ENCODE measurements at places on chromosomes 16 and 17.

- no peak for DNase-seq
Observed at GRCh38 chr17:18280766-18281371, 20.4 kb downstream of the MIEF2 start.

DNA sequence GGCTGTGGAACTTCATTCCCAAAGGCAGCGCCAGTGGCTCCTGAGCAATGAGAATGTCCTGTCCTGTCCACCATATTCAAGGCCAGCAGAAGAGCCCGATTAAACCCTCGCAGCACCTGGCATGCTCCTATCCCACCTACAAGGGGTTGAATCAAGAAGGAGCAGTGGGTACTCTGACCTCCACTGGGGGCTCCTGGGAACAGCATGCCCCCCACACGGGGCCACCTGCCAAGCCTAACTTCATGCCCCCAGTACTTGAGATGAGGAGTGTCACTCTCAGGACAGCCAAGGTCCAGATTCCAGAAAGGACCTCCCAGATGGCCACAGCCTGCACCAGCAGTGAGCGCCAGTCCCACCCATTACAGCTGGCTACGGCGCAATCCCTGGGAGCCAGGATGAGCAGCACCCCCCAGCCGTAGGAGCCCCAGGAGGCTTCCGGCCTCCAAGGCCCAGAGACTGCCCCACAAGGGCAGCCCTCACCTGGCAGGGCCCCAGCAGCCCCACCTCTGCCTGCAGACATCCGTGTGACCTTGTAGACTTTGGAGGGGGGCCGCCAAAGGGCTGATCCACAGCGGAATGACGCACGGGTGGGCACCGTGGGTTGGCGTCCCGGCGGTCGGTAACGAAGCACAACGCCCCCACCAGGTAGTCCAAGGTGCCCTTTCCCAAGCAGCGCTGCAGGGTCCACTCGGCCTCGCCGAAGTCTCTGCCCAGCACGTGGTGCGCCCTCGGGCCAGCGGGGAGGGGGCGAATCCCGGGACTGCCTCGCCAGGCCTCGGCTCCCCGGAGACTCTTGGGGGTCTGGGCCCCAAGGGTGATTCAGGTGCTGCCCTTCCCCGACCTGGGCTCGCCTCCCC, 1.0 kb upstream of the MPDU1 start:
- no peak for DNase-seq

DNA sequence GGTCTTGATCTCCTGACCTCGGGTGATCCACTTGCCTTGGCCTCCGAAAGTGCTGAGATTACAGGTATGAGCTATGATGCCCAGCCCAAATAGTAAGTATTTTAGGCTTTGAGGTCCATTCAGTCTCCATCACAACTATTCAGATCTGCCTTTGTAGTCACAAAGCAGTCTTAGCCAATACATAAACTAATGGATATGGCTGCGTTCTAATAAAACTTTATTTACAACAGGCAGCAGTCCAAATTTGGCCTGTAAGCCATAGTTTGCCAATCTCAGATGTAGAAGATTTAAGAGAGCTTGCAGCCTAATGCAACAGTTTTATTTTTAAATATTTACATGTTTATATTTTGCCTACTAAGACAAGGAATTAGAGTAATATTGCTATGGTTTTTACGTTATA, 111.7 kb downstream of the YPEL2 start:
- DNase-seq, result no peak

DNA sequence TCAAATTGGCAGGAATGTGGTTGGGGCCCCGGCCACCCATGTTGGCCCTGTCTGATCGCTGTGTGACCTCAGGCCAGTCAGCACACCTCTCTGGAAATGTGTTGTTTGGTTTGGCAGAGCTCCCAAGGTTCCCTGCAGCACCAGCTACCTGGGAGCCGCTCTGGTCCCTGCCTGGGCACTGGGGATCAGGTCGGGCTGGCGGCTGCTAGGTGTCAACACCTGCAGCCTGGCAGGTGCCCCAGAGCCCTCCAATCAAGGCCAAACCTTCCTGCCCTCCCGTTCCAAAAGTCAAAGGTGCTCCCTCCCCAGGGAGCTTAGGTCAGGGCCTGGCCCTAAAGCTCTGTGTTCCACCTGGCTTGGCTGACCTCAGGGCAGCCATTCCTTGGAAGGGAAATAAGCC, 55.9 kb downstream of the ZDHHC7 start:
- no peak for DNase-seq

DNA sequence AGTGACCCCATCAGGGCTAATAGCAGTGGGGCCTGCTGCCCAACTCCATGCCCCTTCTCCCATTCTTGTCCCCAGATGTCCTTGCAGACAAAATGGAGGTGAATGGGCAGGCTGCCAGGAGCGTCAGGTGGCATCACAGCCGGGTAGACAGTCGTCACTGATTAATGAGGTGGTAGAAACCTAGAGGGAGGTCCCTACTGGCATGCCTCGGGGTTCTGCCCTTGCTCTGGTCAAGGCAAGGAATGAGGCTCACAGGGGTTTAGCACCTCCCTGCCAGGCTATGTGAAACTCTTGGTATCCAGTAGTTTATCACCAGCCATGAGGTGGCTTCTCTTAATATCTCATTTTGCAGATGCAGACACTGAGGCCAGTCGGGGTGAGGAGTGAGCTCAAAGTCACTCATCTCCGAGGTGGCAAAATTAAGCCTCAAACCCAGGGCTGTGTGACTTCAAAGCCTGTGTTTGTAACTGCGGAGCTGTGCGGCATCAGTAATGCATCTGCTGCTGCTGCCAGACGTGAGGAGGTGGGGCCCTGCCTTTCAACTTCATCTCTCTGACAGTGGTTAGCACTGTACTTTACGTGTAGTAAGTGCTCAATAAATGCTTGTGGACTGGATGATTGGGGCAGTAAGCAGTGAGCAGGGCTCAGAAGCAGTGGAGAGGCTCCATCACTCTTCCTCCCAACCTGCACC, 21.3 kb downstream of the RAI1 start:
- DNase-seq, result no peak

GRCh38 chr17:47317119-47317518, 6.6 kb upstream of the EFCAB13 start:
- no peak for DNase-seq

DNA sequence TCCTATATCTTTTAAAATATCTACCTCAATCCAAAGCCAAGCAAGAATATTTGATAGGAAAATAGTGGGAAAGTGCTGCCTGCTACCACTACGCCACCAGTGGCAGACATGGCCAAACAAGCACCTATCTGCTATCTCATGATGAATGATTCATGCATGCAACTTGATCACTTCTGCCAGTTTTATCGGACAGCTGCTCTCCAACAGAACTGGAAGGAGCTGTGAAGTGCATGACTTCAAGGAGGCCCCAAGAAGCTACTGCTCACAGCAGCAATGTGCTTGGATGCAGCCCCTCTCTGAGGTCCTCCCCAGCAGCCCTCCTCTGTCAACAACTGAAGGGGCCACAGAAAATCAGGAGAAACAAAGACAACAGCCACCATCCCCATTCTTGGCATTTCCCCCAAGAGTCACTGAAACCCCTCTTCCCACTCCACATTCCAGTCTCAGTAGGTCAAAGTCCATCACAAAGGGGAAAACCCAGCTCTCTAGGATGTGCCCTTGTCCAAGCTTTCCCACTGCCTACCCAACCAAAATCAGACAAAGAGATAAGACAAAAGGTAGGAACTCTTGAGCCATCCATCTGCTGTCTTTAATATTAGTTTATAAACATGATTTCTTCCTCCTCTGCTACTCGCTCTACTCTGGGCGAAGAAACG, 215.3 kb downstream of the C16orf78 start:
- no peak for DNase-seq

- no peak for DNase-seq
Observed at GRCh38 chr17:34253139-34253525, 2.0 kb upstream of the CCL2 start.

GRCh38 chr17:80621997-80622357, 77.3 kb downstream of the RPTOR start:
- no peak for DNase-seq

DNA sequence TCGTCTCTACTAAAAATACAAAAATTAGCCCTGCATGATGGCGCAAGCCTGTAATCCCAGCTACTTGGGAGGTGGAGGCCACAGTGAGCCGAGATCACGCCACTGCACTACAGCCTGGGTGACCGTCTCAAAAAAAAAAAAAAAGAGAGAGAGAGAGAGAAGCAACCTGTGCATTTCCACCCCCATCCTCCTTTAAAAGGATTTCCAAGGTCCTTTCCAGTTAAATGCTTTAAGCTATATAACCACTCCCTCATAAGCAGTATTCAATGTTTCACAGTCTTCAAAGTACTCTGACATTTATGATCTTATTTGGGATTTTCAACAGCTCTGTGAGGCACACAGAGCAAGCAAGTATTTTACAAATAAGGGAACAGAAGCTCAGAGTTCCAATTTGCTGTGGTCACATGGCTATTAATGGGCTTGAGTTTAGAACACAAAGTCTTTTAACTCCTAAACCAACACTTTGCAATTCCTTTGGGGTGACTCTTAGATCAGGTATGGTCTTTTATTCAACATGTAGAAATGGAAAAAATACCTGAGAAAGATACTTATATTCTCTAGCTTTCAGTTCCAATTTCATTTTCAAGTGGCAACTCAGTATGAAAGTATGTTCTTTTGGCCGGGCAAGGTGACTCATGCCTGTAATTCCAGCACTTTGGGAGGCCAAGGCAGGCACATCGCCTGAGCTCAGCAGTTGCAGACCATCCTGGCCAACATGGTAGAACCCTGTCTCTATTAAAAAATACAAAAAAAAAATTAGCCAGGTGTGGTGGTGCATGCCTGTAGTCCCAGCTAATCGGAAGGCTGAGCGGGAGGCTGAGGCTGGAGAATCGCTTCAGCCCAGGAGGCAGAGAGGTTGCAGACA, 31.3 kb downstream of the SPOP start:
- no peak for DNase-seq

- DNase-seq, result no peak
Observed at GRCh38 chr17:65609286-65609685, 47.8 kb upstream of the AXIN2 start.

GRCh38 chr17:65593855-65594845, 32.7 kb upstream of the AXIN2 start:
- no peak for DNase-seq

DNA sequence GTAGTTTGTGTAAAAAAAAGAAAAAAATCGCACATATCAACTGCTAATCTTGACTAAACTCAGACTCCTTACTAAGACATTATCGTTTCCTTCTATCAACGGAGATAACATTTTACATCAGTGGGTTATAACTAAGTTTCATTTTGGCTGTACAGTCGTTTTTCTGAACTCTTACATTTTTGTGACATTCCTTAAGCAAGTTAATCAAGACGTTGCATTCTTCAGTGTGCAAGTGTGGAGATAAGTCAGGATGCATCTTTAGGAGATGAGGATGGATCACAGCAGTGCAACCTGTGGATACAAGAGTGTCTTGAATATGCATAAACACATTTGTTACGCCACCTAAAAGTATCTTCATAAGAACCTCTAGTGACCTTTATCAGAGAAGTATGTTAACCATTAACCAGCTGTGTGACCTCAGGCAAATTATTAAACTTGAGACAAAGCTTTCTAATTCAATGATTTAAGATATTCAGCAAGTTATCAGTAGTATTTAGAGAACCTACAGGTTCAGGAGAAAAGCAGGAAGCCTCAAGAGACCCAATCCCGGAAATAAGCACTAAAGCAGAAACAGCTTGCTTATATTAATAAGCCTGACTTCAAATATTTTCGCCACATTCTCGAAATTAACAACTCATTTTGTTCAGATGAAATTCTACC, 9.4 kb downstream of the CMC2 start:
- no peak for DNase-seq

- peak; percentile 51 for DNase-seq
Observed at GRCh38 chr17:49575679-49576087, at the start of gene NXPH3. Gene NXPH3 (plus strand): TSS chr17:49575871. CDS start chr17:49576220, 349 bp downstream.

GRCh38 chr17:61209106-61209439, 190.6 kb upstream of the TBX2 start:
- no peak for DNase-seq

- no peak for DNase-seq
Observed at GRCh38 chr17:34151102-34151501, 104.0 kb upstream of the CCL2 start.

GRCh38 chr17:42281571-42282096, 5.4 kb upstream of the STAT5B start:
- DNase-seq, result no peak

GRCh38 chr17:31581491-31581890, 190.0 kb downstream of the RAB11FIP4 start:
- DNase-seq, result no peak
